ENCODE measurements at places on chromosomes 4 and X.
A peak's percentile ranks its signal among the peaks of the same experiment; 100 is the strongest.

DNA sequence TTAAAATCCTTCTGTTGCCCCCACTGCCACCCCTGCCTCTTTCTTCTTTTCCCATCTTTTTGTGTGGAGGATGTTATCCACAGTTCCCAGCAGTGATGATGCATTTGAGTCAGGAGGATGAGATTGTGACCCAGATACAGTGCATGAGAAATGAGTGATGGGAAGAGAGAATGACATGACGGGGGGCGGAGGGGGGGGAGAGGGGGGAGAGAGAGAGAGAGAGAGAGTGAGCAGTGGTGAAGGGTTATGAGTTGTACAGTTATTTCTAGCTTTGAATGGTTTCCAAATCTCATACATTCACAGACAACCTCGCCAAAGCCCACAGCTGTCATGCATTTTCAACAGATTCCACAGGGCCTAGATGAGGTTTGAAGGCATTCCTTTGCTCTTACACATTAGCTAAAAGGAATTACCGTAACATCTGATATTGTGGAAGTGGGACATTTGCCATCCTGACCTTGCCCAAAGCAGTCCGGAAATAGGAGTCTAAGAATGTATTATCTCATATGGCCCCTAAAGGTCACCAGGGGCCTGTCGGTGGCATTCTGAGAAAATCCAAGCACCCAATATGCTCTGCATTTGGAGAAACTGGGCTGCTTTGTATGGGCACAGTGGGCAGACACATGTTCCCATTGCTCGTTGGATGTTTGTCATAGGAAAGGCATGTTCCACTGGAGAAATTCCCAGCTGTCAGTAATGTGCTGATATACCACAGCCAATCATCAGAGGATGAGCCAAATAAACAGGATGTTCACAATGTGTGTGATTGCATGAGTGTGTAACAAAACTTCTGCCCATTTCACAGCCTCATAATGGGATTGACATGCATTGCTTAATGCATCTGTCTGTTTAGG, 435.8 kb downstream of the SPRY1 start:
- peak; percentile 98 for DNase-seq

DNA sequence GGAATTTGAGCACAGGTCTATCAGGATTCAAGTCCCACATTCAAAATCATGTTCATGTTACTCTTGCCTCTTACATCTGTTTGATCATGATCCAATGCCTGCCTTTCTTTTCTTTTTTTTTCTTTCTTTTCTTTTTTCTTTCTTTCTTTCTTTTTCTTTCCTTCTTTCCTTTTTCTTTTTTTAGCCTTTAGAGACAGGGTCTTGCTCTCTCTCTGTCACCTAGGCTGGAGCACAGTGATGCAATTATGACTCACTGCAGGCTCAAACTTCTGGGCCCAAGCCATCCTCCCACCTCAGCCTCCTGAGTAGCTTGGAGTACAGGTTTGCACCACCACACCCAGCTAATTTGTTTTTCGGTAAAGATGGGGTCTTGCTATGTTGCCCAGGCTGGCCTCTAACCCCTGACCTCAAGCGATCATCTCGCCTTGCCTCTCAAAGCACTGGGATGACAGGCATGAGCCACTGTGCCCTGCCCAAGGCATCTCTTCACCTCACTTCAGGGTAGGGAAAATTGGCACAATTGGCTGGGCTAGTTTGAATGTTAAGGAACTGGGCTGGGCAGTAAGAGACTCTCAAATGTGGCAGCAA, 359.2 kb downstream of the FBXW7 start:
- no peak for DNase-seq

- no peak for DNase-seq
Observed at GRCh38 chrX:47482065-47482511, 934 bp downstream of the ZNF41 start.

DNA sequence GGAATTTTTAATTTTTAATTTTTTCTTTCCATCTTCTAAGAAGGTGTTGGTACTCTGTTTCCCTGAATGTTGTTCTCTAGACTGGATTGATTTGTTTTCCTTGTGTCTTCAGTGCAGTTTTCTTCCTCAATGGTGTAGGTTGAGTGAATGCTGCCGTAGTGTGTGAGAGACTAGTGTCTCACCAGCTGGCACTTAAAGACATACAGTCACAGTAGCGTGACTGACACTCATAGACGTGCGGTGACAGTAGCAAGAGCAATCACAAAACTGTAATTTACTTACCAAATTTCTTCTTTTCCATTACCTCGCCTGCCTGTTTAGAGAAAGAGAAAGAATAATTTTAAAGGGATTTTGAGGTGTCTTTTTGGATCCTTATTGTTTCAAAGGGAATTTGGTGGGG, 21.4 kb upstream of the PGM2 start:
- no peak for DNase-seq

GRCh38 chr4:18751083-18751482, 729.5 kb upstream of the LCORL start:
- no peak for DNase-seq

- DNase-seq, result no peak
Observed at GRCh38 chrX:53288189-53288588, 6.8 kb upstream of the IQSEC2 start.

DNA sequence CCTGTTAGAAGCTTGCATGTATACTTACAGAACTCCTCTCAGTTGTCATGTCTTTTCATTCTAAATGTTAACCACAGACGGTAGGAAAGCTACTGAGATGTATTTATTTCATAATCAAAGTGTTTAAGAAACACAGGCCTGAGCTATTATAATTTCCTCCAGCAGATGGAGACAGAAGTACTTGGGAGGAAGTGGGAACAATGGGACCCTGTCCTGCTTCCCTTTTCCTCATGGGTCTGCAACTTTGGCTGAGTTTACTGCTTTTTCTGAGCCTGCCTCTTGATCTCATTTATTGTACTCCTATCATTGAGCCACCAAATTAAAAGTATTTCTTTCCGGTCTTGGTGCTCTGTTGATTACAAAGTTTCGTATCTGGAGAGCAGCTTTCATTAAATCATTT, 67.7 kb upstream of the SPANXN2 start:
- DNase-seq, result no peak

DNA sequence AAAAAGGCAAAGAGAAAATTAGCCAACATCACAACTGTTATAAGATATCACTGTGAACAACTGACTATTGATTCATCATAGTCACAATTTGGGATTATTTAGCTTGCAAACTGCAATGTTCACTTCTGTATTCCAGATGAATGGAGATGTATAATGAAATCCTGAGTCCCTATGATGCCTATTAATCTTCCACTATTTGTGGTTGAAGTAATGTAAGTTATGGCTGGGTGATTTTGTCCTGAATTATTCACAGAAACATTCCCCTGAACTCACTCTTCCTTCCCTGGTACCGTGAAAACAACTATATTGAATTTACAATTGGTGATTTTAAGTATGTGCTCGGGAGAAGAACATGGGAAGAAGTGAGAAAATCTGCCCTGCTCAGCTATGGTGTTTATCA, 50.8 kb upstream of the NPFFR2 start:
- no peak for DNase-seq

- DNase-seq, result no peak
Observed at GRCh38 chrX:111917591-111917990, 41.6 kb downstream of the TRPC5OS start.

DNA sequence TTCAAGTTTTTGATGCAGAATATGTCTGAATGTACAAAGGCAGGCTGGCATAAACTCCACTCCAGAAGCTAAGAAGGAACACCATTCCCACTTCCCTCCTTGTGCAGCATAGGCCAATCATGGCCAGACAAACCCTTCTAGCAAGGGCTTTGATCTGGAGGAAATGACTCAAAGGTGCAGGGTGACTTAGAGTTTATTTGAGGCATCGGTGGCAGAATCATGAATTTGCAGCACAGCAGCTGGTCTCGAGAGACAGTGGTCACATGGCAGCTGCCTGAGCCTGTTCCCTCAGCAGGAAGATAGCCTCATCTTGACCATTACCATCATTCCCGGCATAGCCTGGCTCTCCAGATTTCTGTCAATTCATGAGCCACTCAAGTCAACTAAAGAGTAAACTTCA, 154.5 kb downstream of the ATP10D start:
- peak; percentile 36 for DNase-seq

GRCh38 chr4:41207291-41207831, 7.0 kb downstream of the APBB2 start:
- DNase-seq, result peak; percentile 54

- DNase-seq, result no peak
Observed at GRCh38 chr4:93879919-93880318, 51.4 kb downstream of the ATOH1 start.

DNA sequence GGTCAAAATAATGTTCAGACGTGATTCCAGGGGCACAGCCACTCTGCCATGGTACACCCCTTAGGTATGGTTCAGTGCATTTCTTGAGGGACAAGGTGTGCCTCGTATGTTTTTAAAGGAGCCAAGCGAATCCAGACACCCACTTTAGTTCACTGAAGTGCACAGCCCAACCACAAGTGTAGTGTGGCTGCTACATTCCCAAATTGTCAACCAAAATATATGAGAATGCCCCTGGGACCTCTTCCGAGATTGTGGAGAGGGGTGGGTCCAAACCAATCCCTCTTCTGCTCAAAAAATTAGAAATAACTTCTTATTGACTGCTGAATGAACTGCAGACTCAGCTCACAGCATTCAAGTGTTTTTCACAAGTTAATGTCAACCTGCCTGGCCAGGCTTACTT, 7.4 kb upstream of the BRS3 start:
- DNase-seq, result no peak

GRCh38 chrX:18701621-18702361, 5.7 kb upstream of the PPEF1 start:
- DNase-seq, result no peak

Data from stromal cell of bone marrow (primary cell).